ENCODE measurements at places on chromosomes 16 and 17.

DNA sequence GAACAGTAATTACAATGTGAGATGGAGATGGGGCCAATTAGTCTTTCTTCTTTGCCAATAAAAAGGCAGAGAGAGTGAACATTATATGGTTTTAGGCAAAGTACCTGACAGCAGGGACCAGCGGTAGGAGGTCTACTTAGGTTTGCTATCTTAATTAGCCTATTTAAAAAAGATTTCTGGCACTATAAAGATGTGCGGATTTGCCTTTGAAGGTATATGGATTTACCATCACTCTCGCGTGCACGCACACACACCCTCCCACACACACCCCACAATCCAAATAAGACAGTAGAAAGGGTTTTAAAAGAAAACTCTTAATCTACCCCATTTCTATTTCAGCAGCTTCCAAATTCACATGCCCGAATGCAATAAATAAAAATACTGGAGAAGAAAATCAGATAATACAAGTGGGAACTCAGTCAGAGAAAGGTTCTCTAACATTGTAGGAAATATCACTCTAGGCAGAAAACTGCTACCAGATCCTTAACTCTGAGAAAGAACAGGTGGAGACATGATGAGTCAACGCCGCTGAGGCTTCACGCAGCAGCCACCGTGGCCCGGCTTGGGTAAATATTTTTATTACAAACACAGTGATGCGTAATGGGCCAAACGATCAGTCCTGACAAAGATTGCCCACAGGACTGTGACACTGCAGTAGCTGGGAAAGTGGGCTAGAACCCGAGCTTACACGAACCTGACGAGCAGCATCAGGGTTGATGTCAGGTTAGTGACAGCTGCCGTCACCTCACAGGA, 66.6 kb upstream of the AXIN2 start:
- no peak for DNase-seq

DNA sequence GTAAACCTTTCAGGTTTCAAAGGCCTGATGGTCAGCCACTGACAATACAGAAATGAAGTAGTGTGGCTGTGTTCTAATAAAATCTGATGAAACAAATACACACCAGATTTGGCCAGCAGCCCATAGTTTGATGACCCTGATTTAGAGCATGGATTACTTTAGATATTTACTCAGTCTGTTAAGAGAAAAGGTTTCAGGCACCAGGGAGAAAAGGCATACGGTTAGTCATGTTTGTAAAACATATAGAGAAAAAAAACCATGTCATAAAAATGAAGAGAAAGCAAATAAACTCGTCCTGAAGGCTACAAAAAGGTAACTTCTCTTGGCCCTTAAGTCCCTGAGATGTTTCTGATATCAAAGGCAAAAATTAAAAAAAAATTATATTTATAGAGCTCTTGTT, 112.1 kb downstream of the ADAMTS18 start:
- no peak for DNase-seq

DNA sequence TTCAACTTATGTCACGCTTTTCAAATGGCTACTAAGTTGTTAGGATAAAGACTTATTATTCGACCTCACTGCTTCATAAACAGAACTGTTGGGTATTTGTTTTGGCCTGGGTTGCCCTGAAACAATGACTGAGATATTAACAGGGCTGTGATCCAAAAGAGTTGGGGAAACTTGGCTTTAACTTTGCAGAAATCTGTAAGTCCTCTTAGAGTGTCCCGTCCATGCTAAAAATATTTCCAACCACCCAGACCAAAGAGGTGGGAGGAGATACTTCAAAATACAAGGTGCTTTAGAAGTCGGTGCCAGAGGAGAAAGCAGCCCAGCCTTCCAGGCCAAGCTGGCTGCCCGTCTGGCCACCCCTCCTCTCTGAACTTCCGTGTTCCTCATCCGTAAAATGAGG, 16.1 kb upstream of the SPATA32 start:
- no peak for DNase-seq

GRCh38 chr16:82955741-82956348, 329.1 kb downstream of the CDH13 start:
- DNase-seq, result no peak

- DNase-seq, result no peak
Observed at GRCh38 chr16:68786685-68787418, 49.8 kb downstream of the CDH1 start.

- DNase-seq, result no peak
Observed at GRCh38 chr16:2214719-2214968, at the start of gene PGP. PGP (minus strand) TSS chr16:2214840; CDS start chr16:2214777, 63 bp downstream.

GRCh38 chr17:19000531-19001325, 3.8 kb downstream of the FAM83G start:
- DNase-seq, result no peak

GRCh38 chr17:55319933-55320593, 55.3 kb downstream of the HLF start:
- DNase-seq, result no peak

- DNase-seq, result peak; percentile 44
Observed at GRCh38 chr16:29926711-29927052, 656 bp upstream of the KCTD13 start.

DNA sequence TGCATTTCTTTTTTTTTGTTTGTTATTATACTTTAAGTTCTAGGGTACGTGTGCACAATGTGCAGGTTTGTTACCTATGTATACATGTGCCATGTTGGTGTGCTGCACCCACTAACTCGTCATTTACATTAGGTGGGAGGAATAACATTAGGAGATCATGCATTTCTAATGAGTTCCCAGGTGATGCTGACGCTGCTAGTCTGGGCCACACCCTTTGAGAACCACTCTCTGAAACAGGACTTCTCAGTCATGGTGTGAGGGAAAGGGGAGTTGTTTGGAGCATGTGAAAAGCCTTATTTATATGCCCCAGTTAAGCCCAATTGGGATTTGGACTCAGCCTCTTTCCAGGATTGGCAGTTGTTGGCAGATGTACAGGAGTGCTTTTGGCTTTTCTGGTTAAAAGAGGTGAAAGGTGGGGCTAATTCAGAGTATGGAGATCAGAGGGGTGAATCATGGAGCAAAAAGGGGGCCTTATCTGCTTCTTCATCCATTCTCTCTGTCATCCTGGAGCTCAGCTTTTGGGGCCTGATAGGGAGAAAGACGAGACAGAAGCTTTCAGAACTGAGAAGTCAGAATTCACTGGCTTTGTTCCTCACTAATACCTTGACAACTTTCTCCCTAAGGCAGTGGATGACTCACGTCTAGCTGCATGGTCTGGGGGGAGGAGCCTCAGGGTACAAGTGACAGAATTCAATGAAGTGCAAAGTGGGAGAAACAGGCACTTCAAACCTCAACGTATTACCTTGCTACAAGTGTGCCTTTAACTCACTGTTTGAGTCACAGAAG, 180.0 kb upstream of the CACNG3 start:
- DNase-seq, result peak; percentile 14

- no peak for DNase-seq
Observed at GRCh38 chr16:83338941-83339340, 468.8 kb upstream of the HSBP1 start.

- no peak for DNase-seq
Observed at GRCh38 chr17:48441231-48441711, 11.3 kb upstream of the SKAP1 start.

- DNase-seq, result no peak
Observed at GRCh38 chr17:42333053-42333452, 44.8 kb downstream of the STAT5A start.

GRCh38 chr16:75342308-75342811, 90.9 kb upstream of the BCAR1 start:
- no peak for DNase-seq

DNA sequence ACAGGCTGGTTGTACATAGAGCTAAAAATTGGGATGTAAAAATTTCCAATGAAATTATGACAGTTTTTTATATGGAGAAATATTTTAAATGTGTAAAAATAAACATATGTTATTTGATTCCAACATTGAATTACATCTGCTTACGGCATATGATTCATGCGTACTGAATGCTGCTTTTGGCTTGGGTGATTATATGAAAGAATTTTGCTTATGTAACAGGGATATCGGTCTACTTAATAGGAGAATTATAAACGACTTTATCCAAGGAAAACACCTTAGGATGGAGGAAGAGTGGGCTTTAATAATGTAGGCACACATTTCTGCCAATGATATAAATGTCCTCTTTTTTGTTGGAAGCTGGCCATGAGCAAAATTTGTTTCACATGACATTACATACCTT, 197.3 kb upstream of the GOT2 start:
- no peak for DNase-seq

- no peak for DNase-seq
Observed at GRCh38 chr16:83891742-83892141, 7.2 kb upstream of the MLYCD start.

- DNase-seq, result no peak
Observed at GRCh38 chr17:59149841-59150511, 5.0 kb downstream of the SKA2 start.

Data from iPS-NIHi11 (cell line).